ENCODE measurements at places on chromosomes 6 and 20. TPM values are rescaled to one million over a fixed set of nuclear protein-coding genes. Genes with fewer than 3 reads are reported as not detected.

The JPH2 gene
- 0.86 TPM for total RNA-seq

The PROKR2 gene
- not detected for total RNA-seq

The F13A1 gene
- 1.3 TPM for total RNA-seq

The OPN5 gene
- not detected for total RNA-seq

The WFDC2 gene
- 304 TPM for total RNA-seq

The UBR2 gene
- total RNA-seq, result 21.6 TPM

The LRRC73 gene
- total RNA-seq, result 0.64 TPM

The MMP24 gene
- 0.82 TPM for total RNA-seq

GRCh38 chr20:38538789-38539188 lies 42.2 kb upstream of the ADIG start:
- H3K36me3 ChIP-seq, result peaks cover 96% of the 10 kb centered on the region
- H3K4me1 ChIP-seq, result no peaks in the 10 kb centered on the region
- no peak overlapping the region for H3K4me3 ChIP-seq

- H3K4me1 ChIP-seq, result peaks cover 21% of the 10 kb centered on the region
- H3K36me3 ChIP-seq, result no peaks in the 10 kb centered on the region
- H3K27me3 ChIP-seq, result peaks cover 21% of the 10 kb centered on the region
- peak; percentile 66 for DNase-seq
- H3K4me3 ChIP-seq, result peak overlapping the region; percentile 48
These were observed 89.2 kb upstream of the BACH2 start for GRCh38 chr6:90385759-90386313.

- no peak overlapping the region for H3K27ac ChIP-seq
- H3K27me3 ChIP-seq, result no peaks in the 10 kb centered on the region
- no peak overlapping the region for H3K4me3 ChIP-seq
- H3K36me3 ChIP-seq, result no peaks in the 10 kb centered on the region
- no peak for DNase-seq
These were observed 364.7 kb upstream of the DEFB115 start for GRCh38 chr20:30892541-30893345.

- H3K4me1 ChIP-seq, result peaks cover 3% of the 10 kb centered on the region
- H3K27ac ChIP-seq, result no peak overlapping the region
- H3K4me3 ChIP-seq, result no peak overlapping the region
- H3K36me3 ChIP-seq, result no peaks in the 10 kb centered on the region
- DNase-seq, result peak; percentile 67
These were observed 9.0 kb downstream of the PAK5 start for GRCh38 chr20:9829835-9830234.

- no peak overlapping the region for H3K4me3 ChIP-seq
- no peak overlapping the region for H3K27ac ChIP-seq
- H3K36me3 ChIP-seq, result no peaks in the 10 kb centered on the region
- H3K4me1 ChIP-seq, result no peaks in the 10 kb centered on the region
- no peaks in the 10 kb centered on the region for H3K27me3 ChIP-seq
These were observed 226.8 kb upstream of the SGK1 start for GRCh38 chr6:134544737-134545136.

DNA sequence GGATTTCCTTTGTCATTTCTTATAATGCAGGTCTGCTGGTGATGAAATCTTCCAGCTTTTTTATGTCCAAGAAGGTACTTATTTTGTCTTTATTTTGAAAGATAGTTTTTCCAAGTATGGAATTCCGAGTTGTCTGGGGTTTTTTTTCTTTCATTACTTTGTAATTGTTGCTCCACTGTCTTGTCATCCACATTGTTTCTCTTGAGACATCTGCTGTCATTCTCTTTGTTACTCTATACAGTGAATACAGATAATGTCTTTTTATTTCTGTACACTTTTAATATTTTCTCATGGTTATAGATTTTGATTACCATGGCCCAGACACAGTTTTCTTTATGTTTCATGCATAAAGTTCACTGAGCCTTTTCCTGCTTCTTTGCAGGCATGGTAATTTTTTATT lies 133.1 kb downstream of the SYCP2 start:
- no peak overlapping the region for H3K27ac ChIP-seq
- no peak for DNase-seq
- H3K4me1 ChIP-seq, result no peaks in the 10 kb centered on the region
- no peaks in the 10 kb centered on the region for H3K36me3 ChIP-seq

DNA sequence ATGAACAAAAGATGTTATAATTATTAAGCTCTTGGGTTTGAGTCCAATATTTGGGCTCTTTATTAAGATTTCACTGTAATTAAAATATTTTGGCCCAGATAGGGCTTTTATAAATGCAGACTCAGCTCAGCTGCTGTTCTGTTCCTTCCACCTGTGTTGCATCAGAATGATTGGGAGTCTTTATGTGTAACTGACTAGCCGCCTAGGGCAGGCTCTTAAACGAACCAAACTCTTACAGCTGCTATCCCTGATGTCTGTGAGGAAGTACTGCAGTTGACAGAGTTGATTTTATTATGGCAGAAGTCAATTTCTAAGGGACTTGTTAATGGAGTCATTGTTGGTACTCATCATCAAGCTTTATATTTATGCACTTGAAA lies 144.7 kb downstream of the MYO6 start:
- no peaks in the 10 kb centered on the region for H3K4me1 ChIP-seq
- peaks cover 51% of the 10 kb centered on the region for H3K36me3 ChIP-seq
- no peak overlapping the region for H3K27ac ChIP-seq
- no peaks in the 10 kb centered on the region for H3K27me3 ChIP-seq
- no peak overlapping the region for H3K4me3 ChIP-seq
- DNase-seq, result no peak

- no peak overlapping the region for H3K27ac ChIP-seq
- no peak for DNase-seq
- no peaks in the 10 kb centered on the region for H3K36me3 ChIP-seq
- H3K4me1 ChIP-seq, result no peaks in the 10 kb centered on the region
These were observed 48.0 kb downstream of the TMEM170B start for GRCh38 chr6:11585426-11586016.

DNA sequence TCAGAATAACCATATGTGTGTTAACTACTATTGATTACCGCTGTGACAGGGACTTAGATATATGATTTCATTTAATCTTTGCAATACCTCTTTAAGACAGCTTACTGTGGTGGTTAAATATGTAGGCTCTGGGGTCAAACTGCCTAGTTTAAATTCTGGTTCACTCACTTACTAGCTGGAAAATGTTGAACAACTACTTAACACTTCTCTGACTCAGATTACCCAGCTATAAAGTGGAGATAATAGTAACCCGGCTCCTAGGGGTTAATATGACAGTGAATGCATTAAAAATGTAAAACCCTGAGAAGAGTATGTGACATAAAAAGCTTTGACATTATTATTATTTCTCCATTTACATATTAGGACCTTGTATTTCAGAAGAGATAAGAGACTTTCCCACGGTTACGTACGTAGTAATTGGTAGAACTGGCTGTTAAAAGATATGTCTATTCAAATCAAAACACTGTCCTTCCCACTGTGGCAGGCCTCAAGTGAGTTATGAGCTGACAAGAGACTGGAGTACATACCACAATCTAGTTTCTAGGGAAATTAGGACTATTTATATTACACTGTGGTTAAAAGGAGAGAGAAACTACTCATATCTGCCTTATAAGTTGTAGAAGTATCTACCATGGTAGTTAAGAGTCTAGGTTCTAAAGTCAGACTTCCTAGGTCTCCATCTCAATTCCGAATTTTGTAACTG lies 4.4 kb upstream of the PLCB1 start:
- H3K36me3 ChIP-seq, result no peaks in the 10 kb centered on the region
- no peak overlapping the region for H3K4me3 ChIP-seq
- H3K27ac ChIP-seq, result no peak overlapping the region
- H3K4me1 ChIP-seq, result peaks cover 7% of the 10 kb centered on the region
- no peak for DNase-seq

DNA sequence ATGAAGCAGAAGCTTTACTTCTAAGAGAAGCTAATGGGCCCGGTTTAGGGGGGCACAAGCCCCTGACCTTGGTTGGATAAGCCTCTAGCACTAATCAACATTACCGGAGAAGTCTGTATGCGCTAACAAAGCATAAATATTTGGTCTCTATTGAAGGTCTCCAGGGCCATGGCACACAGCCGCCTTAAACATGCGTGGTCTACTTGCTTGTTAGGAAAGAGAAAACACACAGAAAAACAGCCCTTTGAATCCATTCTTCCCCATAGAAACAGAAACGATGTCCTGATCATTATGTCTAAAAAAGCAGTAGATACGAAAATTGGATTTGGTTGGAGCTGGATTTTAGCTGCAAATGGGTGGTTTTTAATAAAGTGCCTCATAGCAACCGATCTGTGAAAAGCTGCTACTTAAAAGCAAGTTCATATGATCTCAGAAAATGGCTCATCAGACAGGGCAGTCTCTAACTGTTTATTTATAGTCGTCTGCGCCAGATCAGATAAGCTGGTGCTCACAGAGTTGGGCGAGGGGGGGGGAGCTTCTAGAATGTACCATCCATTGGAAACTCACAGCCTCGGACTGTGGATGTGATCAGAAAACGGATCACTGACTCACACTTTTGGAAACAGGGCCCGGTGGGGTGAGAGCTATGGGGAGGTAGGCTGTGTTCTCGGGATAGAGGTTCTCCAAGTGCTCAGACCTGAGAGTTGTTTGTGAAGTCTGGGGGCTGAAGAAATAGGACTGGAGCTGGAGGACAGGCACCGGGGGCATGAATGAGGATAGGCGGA lies 35.3 kb upstream of the APCDD1L start:
- peaks cover 10% of the 10 kb centered on the region for H3K4me1 ChIP-seq
- no peaks in the 10 kb centered on the region for H3K27me3 ChIP-seq
- H3K27ac ChIP-seq, result no peak overlapping the region
- H3K36me3 ChIP-seq, result no peaks in the 10 kb centered on the region
- H3K4me3 ChIP-seq, result no peak overlapping the region
- DNase-seq, result peak; percentile 17

GRCh38 chr6:52839124-52840055 lies 1.2 kb downstream of the GSTA5 start:
- H3K4me3 ChIP-seq, result no peak overlapping the region
- H3K27ac ChIP-seq, result no peak overlapping the region
- no peaks in the 10 kb centered on the region for H3K27me3 ChIP-seq
- no peaks in the 10 kb centered on the region for H3K4me1 ChIP-seq

- H3K36me3 ChIP-seq, result no peaks in the 10 kb centered on the region
- peak overlapping the region; percentile 44 for H3K27ac ChIP-seq
- no peak for DNase-seq
These were observed 39.6 kb upstream of the MLN start for GRCh38 chr6:33843131-33844121.

- peaks cover 19% of the 10 kb centered on the region for H3K27me3 ChIP-seq
- DNase-seq, result no peak
- no peaks in the 10 kb centered on the region for H3K36me3 ChIP-seq
- peaks cover 3% of the 10 kb centered on the region for H3K4me1 ChIP-seq
- H3K27ac ChIP-seq, result peak overlapping the region; percentile 89
These were observed 897 bp upstream of the STMN3 start for GRCh38 chr20:63653974-63654668.

GRCh38 chr6:19842030-19842615 lies 5.0 kb downstream of the ID4 start:
- H3K36me3 ChIP-seq, result no peaks in the 10 kb centered on the region
- H3K4me1 ChIP-seq, result peaks cover 14% of the 10 kb centered on the region
- peak overlapping the region; percentile 85 for H3K27ac ChIP-seq
- no peak overlapping the region for H3K4me3 ChIP-seq
- no peak for DNase-seq
- H3K27me3 ChIP-seq, result no peaks in the 10 kb centered on the region

- H3K36me3 ChIP-seq, result no peaks in the 10 kb centered on the region
- H3K27ac ChIP-seq, result no peak overlapping the region
- H3K4me3 ChIP-seq, result no peak overlapping the region
- peaks cover 100% of the 10 kb centered on the region for H3K27me3 ChIP-seq
- no peak for DNase-seq
- no peaks in the 10 kb centered on the region for H3K4me1 ChIP-seq
These were observed 8.6 kb upstream of the FOXF2 start for GRCh38 chr6:1380625-1381427.

GRCh38 chr6:19837511-19838441 lies 606 bp downstream of the ID4 start:
- peak overlapping the region; percentile 71 for H3K27ac ChIP-seq
- no peaks in the 10 kb centered on the region for H3K36me3 ChIP-seq
- H3K27me3 ChIP-seq, result peaks cover 20% of the 10 kb centered on the region

DNA sequence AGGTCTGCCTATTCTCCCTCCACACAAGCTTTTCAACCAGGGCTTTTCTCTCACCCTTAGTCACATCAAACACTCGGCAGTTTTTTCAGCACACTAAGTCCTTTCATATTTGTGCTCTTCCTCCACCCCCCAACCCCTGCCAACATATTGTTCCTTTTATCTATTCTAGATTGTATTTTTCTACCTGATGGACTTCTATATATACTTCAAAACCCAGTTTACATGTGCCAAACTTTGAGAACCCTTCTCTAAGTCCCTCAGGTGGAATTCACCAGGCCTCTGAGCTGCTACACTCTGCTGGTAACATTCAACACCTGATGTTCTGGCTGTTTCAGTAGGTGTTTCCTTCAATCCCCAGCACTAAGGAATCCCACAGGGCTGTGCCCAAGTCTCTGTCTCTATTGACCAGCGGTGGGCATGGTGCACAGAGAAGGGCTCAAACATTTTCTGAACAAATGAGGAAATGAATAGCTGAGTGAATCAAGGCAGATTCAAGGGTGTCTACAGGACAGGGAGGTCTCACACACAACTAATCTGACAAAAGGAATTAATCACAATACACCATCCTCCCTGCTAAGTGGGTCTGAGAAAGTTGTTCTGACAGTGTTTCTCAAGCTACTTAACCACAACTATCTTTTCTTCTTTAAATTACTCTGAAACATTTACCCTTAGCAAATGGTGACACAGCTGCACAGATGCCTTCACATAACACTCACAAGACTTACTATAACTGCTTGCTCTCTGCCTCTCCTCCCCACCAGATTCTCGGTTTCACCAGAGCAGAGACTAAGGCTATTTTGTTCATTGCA lies 166.5 kb downstream of the TSHZ2 start:
- no peaks in the 10 kb centered on the region for H3K4me1 ChIP-seq
- no peak overlapping the region for H3K27ac ChIP-seq
- no peaks in the 10 kb centered on the region for H3K27me3 ChIP-seq
- H3K36me3 ChIP-seq, result no peaks in the 10 kb centered on the region
- no peak for DNase-seq

DNA sequence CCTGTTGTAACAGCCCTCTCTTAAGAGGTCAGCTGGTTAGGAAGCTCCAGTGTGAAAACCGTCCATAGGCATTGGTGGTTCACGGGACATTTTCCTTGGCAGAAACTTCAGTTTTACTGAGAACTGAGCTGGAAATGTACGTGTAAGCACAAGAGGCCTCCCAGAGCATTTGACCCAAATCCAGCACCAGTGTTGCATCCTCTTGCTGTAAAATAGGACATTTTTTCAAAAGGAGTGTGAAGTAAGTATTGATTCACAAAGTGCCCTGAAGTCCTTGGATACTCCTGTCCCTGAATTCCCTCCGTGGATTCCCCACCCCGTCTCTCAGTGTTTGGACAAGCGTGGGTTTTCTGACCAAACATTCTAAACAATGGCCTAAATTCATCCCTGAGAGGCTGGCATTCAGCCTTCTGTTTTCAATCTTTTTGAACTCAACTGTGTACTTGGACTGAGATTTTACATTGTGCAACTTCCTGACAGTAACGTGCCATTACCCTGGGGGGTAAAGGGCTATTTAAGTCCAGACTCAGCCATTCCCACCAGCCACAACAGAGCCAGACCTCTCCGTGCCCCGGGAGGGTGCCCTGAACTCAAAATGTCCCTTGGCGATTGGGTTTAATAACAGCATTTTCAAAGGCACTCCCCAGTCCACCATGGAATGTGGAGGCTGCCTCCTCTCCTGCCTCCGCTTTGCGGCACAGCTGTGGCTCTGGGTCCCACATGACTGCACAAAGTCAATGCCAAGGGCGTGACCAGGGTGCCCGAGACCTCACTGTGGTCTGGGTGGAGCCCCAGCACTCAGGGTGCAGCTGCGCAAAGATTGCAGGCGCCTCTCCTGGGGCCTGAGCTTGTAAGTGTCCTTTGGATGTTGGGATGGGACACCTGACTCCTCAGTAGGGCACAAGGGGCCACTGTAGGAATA lies 92.7 kb upstream of the AFDN start:
- no peaks in the 10 kb centered on the region for H3K27me3 ChIP-seq
- peak; percentile 28 for DNase-seq
- no peak overlapping the region for H3K27ac ChIP-seq
- no peaks in the 10 kb centered on the region for H3K36me3 ChIP-seq

Data from endodermal cell (in vitro differentiated cells).